ENCODE measurements at places on chromosomes 1 and 21.

DNA sequence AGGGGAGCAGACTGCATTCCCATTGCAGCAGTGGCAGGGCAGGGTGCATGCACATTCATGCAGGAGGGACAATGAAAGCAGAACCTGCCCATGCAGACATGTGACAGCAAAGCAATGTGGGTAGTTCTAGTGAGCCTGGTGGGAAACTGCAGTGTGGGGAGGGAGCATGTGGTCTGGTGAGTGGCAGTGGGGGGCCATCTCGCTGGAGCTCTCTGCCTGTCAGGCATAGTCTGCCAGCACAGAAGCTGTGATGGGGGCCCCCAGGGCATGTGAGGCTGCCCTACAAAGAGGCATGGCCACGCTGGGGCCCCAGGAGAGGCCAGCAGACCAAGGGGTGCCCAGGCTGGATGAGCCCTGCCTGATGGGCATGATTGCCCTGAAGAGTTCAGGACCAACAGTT, 579.7 kb downstream of the PTPRC start:
- no peak for DNase-seq

DNA sequence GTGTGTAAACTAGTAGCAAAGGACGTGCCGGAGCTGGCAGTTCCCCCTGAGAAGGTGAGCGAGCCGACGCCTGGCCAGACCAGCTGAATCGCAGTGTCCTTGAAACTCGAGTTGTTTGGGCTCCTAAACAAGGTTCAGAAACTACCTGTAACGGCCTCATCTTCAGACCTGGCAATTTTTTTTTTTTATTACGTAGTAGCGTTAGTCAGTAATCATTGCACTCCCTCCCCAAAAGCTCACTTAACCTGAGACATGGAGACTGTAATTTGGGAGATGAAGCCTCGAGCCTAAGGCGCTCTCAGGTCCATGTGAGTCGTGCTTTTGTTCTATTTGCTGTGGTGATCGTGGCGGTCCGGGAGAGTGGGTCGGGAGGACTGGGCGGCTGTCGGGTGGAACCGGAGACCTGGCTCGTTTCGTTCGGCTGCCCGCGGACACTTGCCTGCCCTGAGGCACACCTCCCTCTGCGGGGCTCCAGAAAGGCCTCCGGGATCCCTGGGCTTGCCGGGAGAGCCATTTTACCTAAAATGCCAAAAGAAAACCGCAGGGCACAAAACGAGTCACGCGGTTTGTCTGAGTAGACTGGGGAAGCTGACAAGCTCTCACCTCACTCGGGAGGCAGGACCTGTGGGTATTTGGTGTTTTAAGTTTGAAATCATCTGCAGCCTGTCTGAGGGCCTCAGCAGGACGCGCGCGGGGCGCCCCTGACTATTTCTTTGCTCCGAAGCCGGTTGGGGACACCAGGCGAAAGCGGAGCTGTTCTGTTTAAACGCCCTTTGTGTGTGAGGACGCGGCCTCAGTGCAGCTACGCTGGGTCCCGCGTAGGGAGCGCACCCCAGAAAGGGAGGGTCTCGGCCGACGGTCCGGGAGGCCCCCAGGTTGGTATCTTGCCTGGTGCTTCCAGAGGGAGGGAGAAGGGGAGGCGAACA, 722 bp downstream of the LHX8 start:
- no peak for DNase-seq

DNA sequence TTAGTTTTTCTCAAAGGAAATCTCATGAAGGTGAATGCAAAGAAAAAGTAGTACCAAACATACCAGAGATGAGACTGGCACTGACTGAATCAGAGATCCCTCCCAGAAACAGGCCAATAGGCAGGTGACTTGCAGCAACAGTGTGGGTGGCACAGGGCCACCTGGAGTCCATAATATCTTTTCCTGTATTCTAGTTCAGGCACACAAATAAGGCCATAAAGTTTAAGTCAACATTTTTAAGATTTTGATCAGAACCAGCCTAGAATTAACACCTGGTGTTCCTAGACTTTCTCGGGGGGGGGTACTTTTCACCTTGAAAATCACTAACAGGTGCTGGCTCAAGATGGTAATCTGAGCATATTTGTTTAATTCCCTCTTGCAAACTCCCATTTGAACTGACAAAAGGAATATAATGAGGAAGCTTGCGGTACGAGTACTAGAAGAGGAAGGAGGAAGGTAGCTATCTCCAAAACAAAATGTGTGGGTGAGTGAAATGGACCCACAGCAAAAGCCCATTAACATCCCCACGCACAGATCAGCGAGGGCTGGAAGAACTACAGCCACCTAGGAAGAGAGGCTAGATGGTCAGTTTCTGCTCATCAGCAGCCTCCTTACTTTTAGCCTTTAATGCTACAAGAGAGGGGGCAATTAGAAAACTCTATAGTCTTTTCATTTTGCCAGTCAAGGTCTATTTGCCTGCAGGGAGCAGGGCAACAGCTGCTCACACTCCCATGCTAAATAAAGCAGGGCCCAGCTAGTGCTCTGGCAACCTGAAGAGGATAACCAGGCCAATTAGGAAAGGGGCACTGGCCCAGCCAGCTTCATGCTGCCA, 18.9 kb downstream of the SDE2 start:
- DNase-seq: no peak

DNA sequence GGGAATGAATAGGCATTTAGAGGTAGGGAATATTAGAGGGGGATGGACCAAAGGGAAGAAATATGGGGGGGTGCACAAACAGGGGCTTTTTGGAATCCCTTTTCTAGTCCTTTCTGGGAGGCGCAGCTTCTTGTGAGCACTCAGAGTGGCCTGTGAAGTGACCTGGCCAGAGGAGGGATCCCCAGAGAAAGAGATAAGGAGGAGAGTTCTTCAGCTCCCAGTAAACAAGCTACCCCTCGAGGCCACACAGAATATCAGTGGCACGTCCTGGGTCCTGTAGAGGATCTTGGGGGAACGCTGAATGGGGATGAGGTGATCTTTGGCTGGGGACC, 19.4 kb downstream of the VANGL2 start:
- DNase-seq: no peak

DNA sequence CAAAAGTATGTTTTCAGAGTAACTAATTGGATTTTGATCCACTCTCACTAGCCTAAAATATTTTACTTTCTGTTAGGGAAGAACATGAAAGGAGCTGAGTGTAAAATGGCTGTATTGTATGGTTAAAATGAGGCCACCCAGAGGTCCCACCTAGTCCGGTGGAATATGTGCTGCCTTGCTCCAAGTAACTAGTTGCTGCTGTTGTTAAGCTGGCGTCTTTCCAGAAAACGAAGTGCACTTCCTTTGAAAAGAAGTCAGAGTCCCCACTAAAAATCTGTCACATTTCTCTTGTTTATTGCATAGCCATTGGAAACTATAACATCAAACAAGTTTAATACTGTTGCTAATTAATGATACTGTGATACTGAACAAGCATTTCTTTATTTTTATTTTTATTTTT, 3.2 kb downstream of the SLC25A33 start:
- DNase-seq: no peak

DNA sequence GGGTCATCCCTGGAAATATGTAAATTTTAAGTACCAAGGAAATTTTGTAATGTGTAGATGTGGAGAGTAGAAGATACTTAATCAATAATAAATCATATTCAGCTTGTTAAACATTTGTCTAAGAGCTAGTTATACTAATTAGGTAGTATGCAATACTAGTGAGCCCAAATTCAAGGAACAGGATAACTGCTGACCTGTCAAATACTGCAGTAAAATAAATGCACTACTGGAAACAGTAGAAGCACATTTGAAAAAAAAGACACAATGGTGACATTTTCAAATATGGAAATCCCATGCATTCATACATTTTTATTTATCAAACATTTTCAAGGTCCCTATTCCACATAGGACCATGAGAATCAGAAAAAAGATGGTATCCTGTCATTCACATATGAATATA, 27.2 kb downstream of the EPRS1 start:
- no peak for DNase-seq

- no peak for DNase-seq
These were observed 138.2 kb downstream of the COL24A1 start for GRCh38 chr1:86018283-86018923.

DNA sequence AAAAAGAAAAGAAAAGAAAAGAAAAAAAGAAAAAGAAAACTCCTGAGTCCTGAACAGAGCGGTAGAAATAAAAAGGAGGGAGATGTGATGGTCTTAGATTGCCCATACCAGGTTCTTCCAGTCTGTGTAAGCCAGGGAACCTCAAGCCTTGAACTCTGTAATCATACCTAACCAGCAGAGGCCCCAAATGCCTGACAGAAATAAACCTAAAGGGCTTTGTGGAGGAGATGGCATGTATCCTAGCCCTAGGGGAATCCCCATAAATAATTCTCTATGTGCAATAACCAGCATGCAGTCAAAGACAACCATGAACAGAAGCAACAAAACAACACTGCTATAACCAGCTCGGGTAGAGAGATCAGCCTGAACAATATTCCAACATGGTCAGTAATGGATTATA, 40.4 kb downstream of the USP48 start:
- DNase-seq: no peak

DNA sequence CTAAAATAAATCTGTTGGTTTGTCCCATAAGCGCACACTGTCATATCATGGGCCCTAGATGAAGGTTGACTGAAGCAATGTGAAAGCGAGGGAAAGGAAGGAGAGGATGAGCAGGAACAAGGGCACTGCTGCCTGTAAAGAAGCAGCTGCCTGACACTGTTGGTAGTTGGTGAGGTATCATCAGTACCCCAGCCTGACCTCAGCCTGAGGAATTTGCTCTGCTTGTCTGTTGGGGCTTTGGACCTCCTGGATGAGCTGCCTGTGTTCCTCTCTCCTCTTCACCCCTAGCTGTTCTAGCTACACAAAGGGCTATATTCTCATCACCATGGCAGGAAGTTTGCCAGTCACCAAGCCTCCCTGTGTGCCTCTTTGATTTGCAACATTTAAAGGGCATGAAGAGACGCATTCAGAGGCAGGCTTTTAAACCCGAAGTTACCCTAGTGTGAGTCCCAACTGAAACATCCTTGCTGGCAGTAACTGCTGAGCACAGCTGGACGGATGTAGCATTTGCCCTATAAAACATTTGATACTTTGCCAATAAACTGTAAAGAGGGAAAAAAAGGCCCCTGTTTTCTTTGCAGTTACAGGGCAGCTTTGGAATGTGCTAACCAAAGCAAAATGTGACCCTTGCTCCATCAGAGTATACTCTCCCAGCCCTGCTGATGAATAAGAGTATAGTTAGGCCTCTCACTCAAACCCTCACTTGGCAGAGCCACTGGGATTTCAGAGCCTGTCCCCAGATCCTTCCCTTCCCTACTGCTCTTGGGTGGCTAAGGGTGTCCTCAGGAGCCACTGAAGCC, 22.2 kb upstream of the SPATA6 start:
- DNase-seq: no peak
